Stimulated activated naive B cell treated with anti-CD40 and anti-IgM and Interleukin-4, amounts not matched to agents 10 μg/mL and 1 μg/mL and 100 μg/mL, for 72 hours (primary cell): ENCODE measurements at places on chromosomes 4 and X.

- DNase-seq, result no peak
Observed at GRCh38 chrX:115018944-115019343, 1.5 kb upstream of the IL13RA2 start.

- DNase-seq, result no peak
Observed at GRCh38 chr4:61740886-61741285, 540.8 kb downstream of the ADGRL3 start.

DNA sequence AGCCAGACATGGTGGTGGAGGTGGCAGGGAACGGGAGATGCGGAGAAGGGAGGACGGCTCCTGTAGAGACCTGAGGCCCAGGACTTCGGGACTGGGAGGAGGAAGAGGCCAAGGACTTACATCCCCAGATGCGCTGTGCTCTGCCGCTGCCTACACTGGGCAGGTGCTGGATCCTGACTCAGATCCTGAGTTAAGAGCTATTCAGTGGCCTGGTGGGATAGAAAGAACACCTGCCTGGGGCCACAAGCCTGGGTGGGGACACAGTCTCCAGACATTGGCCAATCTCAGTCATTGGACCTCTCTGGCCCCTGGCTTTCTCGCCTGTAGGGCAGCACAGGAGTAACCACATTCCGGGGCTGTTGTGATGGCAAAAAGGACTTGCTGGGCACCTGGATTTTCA, 10.9 kb upstream of the MSX1 start:
- no peak for DNase-seq

DNA sequence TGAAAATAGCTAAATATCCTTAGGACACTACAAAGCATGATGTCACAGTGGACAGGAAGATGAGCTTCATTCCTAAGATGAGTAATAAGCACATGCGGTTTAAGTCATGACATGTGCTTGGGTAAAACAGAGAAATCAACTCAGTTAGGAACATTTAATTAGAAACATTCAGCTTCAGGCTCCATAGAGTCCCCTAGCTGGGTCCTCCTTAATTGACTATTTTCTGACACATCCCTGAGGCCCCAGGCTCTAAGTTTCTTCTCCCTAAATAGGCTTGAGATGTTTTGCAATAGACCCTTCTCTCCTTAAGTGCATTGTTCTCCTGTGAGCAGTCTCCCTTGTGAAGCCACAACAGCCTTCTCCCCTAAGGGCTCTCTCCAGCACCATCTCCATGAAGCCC, 70.4 kb upstream of the ANXA3 start:
- DNase-seq, result no peak

DNA sequence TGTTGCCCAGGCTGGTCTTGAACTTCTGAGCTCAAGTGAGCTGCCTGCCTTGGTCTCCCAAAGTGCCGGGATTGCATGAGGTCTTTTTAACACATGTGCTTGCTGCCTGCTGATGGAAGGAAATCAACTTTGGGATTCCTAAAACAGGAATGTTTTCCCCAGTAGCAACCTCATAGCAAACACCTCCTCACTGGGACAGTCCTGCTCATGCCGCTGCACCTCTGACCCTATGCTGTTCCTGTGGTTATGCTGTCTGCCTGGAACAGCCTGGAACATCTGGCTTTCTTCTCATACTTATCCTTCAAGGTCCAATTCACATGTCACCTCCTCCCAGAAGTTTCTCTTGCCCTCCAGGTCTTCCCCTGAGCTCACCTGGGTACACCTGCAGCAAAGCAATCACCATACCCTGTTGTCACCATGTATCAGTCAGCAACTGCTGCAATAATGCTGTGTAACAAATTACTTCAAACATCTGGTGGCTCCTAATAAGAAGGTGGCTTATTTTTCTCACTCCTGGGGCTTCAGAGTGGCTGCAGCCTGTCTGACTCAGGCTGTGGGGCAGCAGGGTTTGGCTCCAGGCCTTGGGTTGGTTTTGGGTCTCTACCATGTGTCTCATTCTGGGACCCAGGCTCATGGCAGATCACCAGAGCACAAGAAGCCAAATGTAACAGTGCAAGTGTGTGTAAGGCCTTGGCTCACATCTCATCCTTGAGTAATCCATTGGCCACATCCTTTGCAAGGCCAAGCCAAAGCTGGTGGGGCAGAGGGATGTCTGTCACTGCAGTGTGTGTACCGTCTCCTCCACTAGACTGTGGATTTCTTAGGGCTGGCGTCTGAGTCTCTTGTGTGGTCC, 59.4 kb upstream of the SORCS2 start:
- no peak for DNase-seq

GRCh38 chr4:143240939-143241679, 56.4 kb downstream of the USP38 start:
- DNase-seq, result no peak

GRCh38 chr4:89906777-89907521, 12.3 kb downstream of the MMRN1 start:
- no peak for DNase-seq

DNA sequence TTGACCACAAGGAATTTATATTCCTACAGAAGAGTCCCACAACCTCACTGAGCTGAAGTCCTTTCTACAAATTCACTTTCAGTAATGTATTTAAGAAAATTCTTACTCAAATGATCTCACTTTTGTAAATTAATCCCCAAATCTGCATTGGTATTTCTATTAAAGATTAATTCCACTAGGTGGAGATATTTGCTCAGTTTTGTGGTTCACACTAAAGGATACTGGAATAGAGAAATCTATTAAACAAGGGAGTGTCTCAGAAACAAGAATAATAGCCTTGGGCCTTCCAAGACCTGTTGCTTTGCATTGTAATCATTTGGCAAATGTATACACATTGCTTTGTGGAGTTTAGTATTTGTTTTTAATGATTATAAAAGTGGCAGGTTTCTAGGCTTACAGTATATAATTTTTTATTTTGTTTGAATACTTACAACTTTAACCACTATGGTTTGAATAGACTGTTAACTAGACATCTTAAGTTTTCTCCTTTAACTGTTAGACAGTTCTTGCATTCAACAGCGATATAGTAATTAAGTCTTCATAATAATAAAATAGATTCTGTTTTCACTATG, 25.9 kb downstream of the CFAP299 start:
- DNase-seq, result no peak

DNA sequence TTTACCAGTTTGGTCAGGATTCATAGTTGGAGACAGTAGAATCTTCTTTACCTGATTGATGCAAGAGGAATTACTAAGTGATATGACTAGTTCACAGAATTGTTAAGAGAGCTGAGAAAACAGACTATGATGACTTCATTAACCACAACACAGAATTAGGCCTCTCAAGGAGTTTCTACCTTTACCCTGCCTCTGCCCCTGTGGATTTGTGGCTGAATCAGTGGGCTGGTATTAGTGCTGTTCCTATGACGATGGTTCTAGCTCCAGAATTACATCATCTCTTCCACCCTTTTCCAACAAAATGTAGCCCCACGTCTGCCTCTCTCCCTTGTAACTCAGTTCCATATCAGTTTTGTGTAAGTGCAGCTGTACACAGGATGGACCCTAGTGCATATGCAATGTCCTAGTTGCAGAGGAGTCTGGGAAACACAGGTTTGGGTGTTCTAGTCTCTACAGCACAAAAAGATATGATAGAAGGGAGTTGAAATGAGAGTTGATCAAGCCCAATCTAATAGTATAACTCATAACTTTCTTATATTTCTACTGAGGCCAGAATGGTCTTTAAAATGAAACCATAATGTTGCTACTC, 99.3 kb downstream of the ANXA5 start:
- no peak for DNase-seq

DNA sequence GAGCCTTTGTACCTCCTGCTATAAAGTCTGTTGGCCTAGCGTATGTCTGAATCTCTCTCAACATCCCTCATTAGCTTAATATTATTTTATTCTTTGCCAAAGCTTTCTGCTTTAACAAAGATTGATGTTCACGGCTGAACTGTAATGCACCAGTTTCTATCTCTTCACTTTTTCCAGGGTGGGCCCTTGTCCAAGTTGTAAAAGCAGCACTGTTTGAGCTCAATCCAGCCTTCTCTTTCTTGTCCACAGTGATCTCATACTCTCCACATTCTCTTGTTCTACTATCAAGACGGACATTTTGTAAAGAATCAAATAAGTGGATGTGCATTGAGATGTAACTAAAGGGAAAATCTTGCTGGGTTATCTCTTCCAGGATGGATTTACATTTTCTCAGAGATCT, 34.4 kb upstream of the RTL3 start:
- no peak for DNase-seq

GRCh38 chr4:183394166-183394951, 50.1 kb upstream of the CDKN2AIP start:
- DNase-seq, result no peak

DNA sequence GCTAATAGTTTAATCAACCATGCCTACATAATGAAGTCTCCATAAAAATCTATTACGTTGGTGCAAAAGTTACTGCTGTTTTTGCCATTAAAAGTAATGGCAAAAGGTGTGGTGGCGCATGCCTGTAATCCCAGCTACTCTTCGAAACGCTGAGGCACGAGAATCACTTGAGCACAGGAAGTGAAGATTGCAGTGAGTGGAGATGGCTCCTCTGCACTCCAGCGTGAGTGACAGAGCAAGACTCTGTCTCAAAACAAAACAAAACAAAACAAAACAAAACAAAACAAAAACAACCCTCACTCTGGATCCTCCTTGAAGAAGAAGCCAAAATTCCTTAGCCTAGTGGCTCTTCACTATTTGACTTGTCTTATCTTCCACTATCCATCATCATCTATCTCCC, 78.0 kb downstream of the MSN start:
- no peak for DNase-seq

DNA sequence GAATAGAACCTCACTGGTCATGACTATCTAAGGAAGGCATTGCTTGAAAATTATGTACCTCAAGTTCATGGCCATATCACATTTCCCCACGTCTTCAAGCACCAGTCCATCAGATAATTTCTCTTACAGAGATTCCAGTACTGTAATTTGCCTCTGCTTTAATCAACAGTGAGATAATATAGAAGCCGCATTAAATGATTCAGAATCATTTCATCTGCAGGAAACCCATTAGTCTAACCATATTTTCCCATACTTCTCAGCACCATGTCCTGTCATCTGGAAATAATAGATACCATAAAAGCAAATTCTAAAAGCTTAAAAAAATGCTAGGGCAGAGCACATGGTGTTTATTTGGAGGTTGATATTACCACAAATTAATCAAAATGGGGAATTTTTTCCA, 310.3 kb upstream of the SLIT2 start:
- no peak for DNase-seq

DNA sequence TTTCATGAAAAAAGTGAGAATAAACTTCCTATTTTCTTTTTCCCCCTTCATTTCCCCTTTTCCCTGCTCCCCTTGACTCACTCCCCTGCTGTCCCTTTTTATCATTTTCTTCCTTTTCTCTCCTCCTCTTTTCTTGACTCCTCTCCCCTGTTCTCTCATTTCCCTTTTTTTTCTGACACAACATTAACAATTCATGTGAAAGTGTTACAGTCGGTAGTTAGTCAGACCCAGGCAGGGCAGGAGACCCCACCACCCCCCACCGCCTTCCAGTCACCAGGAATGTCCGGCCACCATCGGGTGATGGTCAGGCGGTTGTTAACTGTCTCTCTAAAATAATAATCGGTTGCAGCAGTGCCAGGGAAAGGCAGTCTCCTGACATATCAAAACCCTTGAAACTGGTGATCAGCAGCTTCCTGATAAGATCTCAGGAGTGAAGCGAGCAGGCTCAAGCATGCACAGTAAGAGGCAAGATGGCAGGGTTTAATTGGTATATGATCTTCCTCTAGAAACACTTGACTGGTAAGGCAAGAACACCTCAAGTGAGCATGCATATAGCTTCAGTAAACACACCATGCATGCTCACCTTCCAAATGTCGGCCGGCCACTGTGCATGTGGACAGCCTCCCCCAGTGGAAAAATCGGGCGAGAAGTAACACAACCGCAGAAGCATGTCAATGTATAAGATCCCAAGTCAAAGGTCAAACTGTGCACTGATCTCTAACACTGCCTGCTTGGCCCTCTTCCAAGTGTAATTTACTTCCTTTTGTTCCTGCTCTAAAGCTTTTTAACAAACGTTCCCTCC, 191.4 kb downstream of the NDST4 start:
- DNase-seq, result no peak

- DNase-seq, result no peak
Observed at GRCh38 chr4:138138774-138139173, 103.4 kb downstream of the SLC7A11 start.

DNA sequence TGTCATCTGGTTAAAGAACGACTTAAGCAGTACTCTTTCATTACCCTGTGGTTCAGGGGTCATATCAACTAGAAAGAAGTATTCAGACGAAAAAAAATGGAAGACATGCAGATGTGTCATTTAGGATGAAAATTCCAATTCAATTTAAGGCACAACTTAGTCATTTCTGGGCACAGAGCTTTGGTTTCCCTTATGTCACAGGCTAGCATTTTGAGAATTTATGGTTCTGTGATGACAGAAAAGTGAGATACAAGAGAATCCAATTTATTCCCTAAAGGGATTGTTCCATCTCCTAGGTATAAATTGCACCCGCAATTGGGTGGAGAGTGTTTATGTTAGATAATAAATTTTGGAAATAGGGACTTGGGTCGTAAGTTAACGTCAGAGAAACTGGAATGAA, 306.6 kb downstream of the STK32B start:
- no peak for DNase-seq

- peak; percentile 45 for DNase-seq
Observed at GRCh38 chr4:15778289-15779241, at the start of gene CD38. TSS of gene CD38 (plus strand) at chr4:15778328. CDS start at chr4:15778415, 87 bp downstream.

- DNase-seq, result no peak
Observed at GRCh38 chrX:3160756-3161155, 119.5 kb downstream of the ARSF start.

DNA sequence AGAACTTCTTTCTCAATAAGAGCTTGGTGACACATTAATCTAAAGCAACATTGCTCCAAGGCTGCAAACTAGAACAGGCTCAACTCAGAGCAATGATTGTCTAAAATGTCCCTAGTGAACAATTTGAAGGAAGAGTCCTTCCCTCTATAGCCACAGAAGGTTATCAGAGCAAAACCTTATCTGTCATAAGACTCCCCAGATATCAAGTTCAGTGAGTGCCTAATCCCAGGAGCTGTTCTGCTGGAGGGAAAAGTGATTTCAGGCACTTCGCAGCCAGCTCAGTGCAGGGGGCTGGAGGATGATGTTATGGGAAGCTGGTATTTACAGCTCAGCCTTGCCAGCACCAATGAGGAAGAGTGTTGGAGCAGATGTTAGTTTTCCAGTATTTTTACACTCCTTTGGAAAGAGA, 497.5 kb downstream of the INPP4B start:
- no peak for DNase-seq

- DNase-seq, result no peak
Observed at GRCh38 chrX:10932842-10933440, 178.2 kb upstream of the HCCS start.

- no peak for DNase-seq
Observed at GRCh38 chr4:26326791-26327190, 6.0 kb downstream of the RBPJ start.

GRCh38 chrX:78517124-78517523, 142.0 kb downstream of the RTL3 start:
- DNase-seq, result peak; percentile 54
